ENCODE measurements at places on chromosomes 13 and 19. TPM values are rescaled to one million over a fixed set of nuclear protein-coding genes. Genes with fewer than 3 reads are reported as not detected.

- no peak overlapping the region for H3K4me3 ChIP-seq
- H3K27me3 ChIP-seq = no peaks in the 10 kb centered on the region
- no peaks in the 10 kb centered on the region for H3K4me1 ChIP-seq
- no peak for DNase-seq
- no peak overlapping the region for H3K27ac ChIP-seq
Observed at GRCh38 chr19:36093146-36093662, 17.7 kb upstream of the OVOL3 start.

Gene ZNF274
- 23.4 TPM for total RNA-seq

Gene SIGLEC8
- not detected for total RNA-seq

DNA sequence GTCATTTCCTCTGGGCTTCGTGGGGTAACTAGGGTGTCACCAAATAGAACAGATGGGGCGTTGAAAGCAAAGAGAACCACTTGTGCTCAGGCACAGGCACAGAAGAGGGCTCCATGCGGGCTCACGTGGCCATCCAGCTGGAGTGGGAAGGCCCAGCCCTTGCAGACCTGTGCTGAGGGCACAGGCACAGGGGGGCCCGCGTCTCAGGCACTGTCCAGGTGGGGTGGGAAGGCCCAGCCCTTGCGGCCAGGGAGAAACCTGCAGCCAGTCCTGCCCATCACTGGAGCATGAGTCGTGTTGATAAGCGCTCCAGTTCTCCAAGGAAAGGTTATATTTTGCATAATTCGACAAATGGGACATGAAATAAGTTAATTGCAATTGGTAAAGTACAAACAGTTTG, 57.5 kb downstream of the SLC7A9 start:
- H3K4me3 ChIP-seq = no peak overlapping the region
- no peak for DNase-seq
- no peaks in the 10 kb centered on the region for H3K36me3 ChIP-seq
- H3K4me1 ChIP-seq = peaks cover 7% of the 10 kb centered on the region
- no peak overlapping the region for H3K27ac ChIP-seq
- H3K27me3 ChIP-seq = no peaks in the 10 kb centered on the region

GRCh38 chr13:90154311-90154960, 1193.1 kb upstream of the MIR17HG start:
- H3K36me3 ChIP-seq = no peaks in the 10 kb centered on the region
- H3K27ac ChIP-seq = no peak overlapping the region
- no peak for DNase-seq
- no peaks in the 10 kb centered on the region for H3K4me1 ChIP-seq
- H3K4me3 ChIP-seq = no peak overlapping the region

GRCh38 chr19:14059093-14059480, 2.8 kb downstream of the PALM3 start:
- no peak overlapping the region for H3K27ac ChIP-seq
- H3K36me3 ChIP-seq = no peaks in the 10 kb centered on the region
- peaks cover 16% of the 10 kb centered on the region for H3K27me3 ChIP-seq
- no peak overlapping the region for H3K4me3 ChIP-seq
- DNase-seq = peak; percentile 34

GRCh38 chr19:522726-523125, 8.8 kb upstream of the CDC34 start:
- no peaks in the 10 kb centered on the region for H3K27me3 ChIP-seq
- H3K4me3 ChIP-seq = no peak overlapping the region
- H3K4me1 ChIP-seq = no peaks in the 10 kb centered on the region
- no peaks in the 10 kb centered on the region for H3K36me3 ChIP-seq
- no peak for DNase-seq

DNA sequence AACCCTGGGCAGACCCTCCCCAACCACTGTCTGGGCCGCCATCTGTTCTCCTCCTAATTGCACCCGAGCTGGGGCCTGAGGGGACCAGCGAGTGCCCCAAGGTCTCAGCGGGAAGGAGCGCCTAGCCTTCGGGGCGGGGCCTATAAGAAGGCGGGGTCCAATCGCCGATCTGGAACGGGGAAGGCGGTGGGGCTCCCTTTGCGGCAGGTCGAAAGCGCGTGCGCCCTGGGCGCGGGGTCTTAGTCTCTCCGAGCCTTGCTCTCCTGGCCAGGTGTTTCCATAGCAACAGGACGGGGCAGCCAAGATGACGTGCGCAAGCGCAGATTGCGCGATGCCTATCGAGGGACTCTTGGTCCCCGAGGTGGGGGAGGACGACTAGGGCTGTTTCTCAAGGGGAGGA, 2.8 kb downstream of the MAST1 start:
- peaks cover 24% of the 10 kb centered on the region for H3K4me1 ChIP-seq
- no peak for DNase-seq
- no peak overlapping the region for H3K27ac ChIP-seq
- no peak overlapping the region for H3K4me3 ChIP-seq
- peaks cover 57% of the 10 kb centered on the region for H3K27me3 ChIP-seq

DNA sequence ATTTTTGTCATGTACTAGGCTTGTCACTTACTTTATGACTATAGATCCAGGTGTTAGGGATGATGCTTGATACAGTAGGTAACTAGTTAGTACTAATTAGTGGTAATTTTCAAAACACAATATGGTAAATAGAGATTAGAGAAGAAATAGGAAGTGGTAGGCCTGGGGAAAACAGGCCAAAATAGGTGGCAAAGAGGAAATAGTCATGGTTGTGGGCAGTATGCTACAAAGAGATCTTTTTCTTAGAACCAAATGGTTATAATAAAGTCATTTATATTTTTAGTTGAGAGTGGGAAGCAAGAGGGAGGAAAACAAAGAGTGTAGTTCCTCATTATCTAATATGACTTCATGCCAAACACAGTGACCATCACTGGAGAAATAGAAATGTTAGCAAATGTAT, 9.1 kb upstream of the VWA8 start:
- H3K27ac ChIP-seq = no peak overlapping the region
- H3K27me3 ChIP-seq = no peaks in the 10 kb centered on the region
- peaks cover 12% of the 10 kb centered on the region for H3K4me1 ChIP-seq
- no peak for DNase-seq
- no peak overlapping the region for H3K4me3 ChIP-seq

GRCh38 chr13:47502166-47502565, 498.9 kb downstream of the SUCLA2 start:
- no peaks in the 10 kb centered on the region for H3K36me3 ChIP-seq
- no peak for DNase-seq
- no peaks in the 10 kb centered on the region for H3K27me3 ChIP-seq
- H3K4me1 ChIP-seq = no peaks in the 10 kb centered on the region
- no peak overlapping the region for H3K27ac ChIP-seq
- H3K4me3 ChIP-seq = no peak overlapping the region

GRCh38 chr13:63161219-63161618, 1745.6 kb upstream of the PCDH20 start:
- H3K27me3 ChIP-seq = no peaks in the 10 kb centered on the region
- no peak overlapping the region for H3K27ac ChIP-seq
- H3K4me1 ChIP-seq = no peaks in the 10 kb centered on the region
- H3K4me3 ChIP-seq = no peak overlapping the region
- no peaks in the 10 kb centered on the region for H3K36me3 ChIP-seq
- no peak for DNase-seq

Gene EGLN2
- 103 TPM for total RNA-seq

DNA sequence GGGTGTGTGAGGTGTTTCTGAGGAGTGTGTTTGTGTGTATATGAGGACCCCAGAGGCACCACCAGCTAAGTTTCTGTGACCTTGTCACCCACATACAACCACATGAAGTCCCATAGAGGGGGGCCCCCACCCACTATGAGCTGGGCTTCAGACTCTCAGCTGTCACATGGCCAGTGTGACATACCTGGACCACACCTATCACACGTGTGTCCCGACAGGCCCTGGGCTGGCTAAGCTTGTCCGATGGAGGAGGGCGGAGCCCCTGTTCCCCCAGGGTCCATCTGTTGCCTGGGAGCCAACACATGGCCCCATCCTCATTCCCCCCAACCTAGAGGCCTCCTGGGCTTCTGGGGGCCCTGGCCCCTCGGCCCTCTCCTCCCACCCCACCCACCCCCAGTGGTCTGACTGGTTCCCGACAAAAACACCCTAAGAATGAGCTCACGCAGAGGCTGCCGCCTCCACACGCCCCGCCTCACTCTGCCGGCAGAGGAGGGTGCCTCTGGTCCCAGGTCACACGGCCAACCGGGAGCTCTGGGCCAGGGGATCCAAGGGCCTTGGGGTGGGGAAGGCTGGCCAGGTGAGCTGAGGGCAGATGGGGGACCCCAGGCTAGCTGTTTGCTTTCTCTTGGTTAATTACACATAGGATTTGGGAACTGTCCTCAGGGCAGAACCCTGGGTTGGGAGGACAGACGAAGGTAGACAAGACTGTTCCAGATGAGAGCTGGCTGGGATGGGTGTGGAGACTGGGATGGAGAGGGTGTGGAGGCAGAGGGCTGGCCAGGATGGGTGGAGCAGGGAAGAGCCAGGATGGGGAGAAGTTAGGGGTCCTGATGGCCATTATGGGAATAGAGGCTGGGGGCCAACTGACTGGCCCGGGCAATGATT, 4.3 kb downstream of the KLC3 start:
- H3K4me1 ChIP-seq = peaks cover 4% of the 10 kb centered on the region
- H3K27ac ChIP-seq = no peak overlapping the region
- H3K36me3 ChIP-seq = no peaks in the 10 kb centered on the region
- no peak overlapping the region for H3K4me3 ChIP-seq

DNA sequence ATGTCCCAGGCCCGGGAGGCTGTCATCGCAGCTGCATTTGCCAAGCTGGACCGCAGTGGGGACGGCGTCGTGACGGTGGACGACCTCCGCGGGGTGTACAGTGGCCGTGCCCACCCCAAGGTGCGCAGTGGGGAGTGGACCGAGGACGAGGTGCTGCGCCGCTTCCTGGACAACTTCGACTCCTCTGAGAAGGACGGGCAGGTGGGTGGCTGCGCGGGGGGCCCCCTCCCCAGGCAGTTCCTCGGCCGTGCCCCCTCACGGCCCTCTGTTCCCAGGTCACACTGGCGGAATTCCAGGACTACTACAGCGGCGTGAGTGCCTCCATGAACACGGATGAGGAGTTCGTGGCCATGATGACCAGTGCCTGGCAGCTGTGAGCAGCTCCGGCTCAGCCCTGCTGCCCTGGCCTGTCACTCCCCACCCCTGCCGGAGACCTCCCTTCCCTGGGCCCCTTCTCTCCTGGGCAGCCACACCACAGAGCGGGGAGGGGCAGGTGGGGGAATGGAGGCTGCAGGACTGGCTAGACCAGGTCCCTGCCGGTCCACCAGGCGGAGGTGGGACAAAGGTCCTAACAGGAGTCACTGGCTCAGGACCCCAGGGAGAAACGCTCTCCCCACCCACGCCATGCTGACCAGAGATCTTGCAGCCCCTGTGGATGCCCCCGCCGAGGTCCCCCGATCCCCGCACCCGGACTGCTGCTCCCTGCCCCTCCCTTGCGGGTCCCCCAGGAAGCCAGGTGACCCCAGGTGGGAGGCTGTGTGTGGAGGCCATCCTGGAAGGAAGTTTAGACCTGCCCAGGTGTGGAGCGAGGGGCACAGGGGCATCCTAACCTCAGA, 1.1 kb downstream of the CAPS start:
- no peaks in the 10 kb centered on the region for H3K27me3 ChIP-seq
- H3K4me1 ChIP-seq = no peaks in the 10 kb centered on the region
- DNase-seq = no peak
- H3K4me3 ChIP-seq = no peak overlapping the region
- H3K27ac ChIP-seq = no peak overlapping the region

DNA sequence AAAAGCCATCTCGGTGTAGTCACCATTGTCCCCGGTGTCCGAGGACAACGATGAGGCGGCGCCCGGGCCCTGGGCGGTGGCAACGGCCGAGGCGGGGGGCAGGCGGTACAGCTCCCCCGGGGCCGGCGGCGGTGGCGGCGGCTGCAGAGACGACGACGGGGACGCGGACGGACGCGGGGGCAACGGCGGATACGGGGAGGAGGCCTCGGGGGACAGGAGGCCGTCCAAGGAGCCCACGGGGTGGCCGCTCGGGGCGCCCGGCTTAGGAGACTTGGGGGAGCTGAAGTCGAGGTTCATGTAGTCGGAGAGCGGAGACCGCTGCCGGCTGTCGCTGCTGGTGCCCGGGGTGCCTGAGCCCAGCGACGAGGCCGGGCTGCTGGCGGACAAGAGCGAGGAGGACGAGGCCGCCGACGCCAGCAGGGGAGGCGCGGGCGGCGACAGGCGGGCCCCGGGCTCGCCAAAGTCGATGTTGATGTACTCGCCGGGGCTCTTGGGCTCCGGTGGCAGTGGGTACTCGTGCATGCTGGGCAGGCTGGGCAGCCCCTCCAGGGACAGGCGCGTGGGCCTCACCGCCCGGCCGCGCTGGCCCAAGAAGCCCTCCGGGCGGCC, 3.5 kb downstream of the IRS2 start:
- no peaks in the 10 kb centered on the region for H3K36me3 ChIP-seq
- no peak overlapping the region for H3K4me3 ChIP-seq
- no peak overlapping the region for H3K27ac ChIP-seq
- H3K27me3 ChIP-seq = no peaks in the 10 kb centered on the region

Gene ZNF85
- total RNA-seq = 15.1 TPM

GRCh38 chr19:34985249-34986022, 14.7 kb upstream of the GRAMD1A start:
- H3K36me3 ChIP-seq = no peaks in the 10 kb centered on the region
- peaks cover 12% of the 10 kb centered on the region for H3K4me1 ChIP-seq
- H3K4me3 ChIP-seq = peak overlapping the region; percentile 19
- H3K27ac ChIP-seq = no peak overlapping the region
- H3K27me3 ChIP-seq = no peaks in the 10 kb centered on the region

- DNase-seq = no peak
- no peak overlapping the region for H3K4me3 ChIP-seq
- H3K27me3 ChIP-seq = no peaks in the 10 kb centered on the region
Observed at GRCh38 chr13:110351636-110352420, 44.7 kb downstream of the COL4A2 start.

GRCh38 chr19:35595928-35596327, 10.0 kb downstream of the PMIS2 start:
- H3K27ac ChIP-seq = no peak overlapping the region
- no peaks in the 10 kb centered on the region for H3K36me3 ChIP-seq
- no peak overlapping the region for H3K4me3 ChIP-seq
- no peak for DNase-seq

Data from CD8-positive, alpha-beta memory T cell (primary cell).